ENCODE measurements at places on chromosomes 3 and 15.

DNA sequence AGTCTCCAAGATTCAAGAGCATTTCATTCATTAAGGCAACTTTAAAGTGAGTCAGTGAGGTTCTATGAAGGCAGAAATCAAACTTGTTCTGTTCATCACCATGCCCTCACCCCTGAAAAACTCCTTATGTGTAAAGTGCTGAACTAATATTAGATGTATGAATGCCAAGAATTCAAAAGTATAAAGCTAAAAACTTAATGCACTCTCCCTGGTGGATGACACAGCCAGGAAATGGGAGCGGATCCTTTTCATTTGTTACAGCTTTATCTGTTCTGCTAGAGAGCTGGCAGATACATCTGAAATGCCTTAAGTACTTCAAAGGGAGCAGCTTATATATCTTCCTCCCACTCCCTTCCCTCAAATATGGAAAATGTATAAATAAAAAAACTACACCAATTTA is 8.2 kb downstream of the TXNRD3 start:
- DNase-seq = no peak

DNA sequence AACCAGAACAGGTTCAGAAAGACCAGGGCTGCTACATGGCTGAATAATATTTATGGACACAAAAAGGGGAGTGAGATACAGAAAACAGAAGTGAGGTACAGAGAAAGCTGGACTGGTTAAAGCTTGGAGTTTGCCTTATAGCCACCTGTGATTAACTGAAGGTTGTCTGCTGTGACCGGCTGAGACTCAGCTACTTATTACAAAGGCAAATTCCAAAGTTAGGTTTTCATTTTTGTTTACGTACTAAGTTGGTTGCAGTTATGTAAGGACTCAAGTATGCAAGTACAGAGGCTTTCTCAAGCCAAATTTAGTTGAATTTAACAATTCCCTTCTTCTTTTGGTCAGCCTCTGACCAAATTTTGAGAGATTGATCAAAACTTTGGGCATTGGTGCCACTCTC is 264.6 kb downstream of the THSD4 start:
- no peak for DNase-seq

- no peak for DNase-seq
Measured at GRCh38 chr3:4503050-4503449, 9.9 kb downstream of the ITPR1 start.

DNA sequence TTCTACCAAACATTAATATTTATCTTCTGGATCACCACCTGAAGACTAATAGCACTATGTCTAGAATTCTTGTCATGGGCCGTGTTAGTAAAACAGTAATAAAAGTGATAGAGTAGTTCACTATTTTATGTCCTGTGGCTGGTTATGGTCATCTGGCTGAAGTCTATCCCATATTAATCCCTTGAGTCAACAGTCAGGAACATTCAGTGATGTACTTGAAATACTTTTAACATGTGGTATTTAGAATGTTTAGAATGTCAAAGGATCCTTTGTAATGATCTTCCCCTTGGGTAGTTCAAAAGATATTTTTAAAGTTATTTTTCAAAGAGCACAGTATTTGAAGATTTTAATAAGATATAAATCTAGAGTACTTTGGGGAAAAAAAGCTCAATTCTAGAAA is 117.0 kb downstream of the MBNL1 start:
- no peak for DNase-seq
